ENCODE measurements at places on chromosomes 1 and 21. TPM values are rescaled to one million over a fixed set of nuclear protein-coding genes. Genes with fewer than 3 reads are reported as not detected.

- DNase-seq: no peak
Observed at GRCh38 chr1:214044438-214045214, 56.9 kb downstream of the PROX1 start.

DNA sequence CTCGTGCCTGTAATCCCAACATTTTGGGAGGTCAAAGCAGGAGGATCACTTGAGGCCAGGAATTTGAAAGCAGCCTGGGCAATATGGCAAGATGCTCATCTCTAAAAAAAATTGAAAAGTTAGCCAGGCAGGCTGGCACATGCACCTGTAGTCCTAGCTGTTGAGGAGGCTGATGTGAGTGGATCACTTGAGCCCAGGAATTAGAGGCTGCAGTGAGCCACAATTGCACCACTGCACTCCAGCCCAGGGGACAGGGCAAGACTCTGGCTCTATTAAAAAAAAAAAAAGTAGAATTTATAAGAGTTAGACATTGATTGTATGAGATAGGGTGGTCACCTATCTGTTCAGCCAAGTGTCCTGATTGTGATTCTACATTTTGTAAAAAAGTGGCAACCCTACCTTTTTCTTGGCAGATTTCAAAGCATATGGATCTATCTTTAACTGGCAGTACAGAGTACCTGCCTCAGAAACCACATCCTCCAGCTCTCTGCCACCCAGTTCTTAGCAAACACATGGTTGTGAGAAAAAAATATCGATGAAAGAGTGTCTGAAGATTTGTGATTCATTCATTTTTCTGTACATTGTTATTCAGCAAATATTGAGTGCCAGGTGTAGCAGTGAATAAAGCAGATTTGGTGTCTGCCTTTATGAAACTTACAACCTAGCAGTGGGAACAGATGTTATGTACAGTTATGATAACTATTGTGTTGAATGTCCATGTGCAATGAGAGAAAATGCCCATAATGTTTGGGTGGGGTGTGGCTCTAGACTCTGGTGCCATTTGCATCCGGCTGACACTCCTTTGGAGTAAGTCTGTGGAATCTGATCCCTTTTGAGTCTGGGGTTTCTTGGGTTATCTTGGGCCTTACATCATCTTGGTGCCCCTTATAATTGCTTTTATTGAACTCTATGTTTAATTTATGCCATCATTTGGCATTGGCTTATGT lies 82.5 kb downstream of the ST3GAL3 start:
- no peak for DNase-seq

- DNase-seq: no peak
Observed at GRCh38 chr1:184359909-184360308, 26.9 kb upstream of the C1orf21 start.

GRCh38 chr1:185376840-185377635 lies 60.0 kb upstream of the IVNS1ABP start:
- DNase-seq: no peak

DNA sequence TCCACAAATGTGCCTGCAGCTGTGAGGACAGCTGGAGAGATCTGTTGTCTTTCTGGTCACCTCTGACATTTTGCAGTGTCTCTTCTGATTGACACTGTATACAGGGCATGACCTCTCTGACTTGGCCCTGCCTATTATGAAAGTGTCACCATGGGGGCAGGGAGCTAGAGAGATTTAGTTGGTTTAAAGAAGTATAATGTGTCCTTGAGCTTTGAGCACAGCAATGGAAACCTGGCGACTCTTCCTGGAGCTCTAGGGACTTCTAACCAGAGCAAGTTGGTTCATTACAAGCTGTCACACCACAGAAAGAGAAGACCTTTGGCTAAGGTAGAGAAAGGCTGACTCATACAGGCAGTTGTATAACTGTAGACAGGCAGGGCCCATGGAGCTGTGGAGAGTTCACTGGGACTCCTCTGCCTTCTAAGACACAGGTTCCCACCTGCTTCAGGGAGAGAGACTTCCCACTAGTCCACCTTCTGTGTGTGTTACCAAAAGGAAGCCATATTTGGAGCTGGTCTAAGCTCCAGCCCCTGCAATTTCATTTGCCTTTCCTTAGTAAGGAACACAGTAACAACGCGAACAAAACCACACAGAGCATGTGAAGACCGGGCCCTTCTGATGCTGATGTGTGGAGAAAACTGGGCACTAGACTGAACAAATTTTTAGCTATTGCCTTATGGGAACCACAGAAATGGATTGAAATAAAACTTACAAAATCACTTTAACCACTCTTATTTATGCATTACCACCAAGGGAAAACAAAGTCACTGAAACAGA lies 90.5 kb upstream of the ADAR start:
- no peak for DNase-seq

- no peak for DNase-seq
Observed at GRCh38 chr1:40679165-40679953, 12.1 kb upstream of the NFYC start.

DNA sequence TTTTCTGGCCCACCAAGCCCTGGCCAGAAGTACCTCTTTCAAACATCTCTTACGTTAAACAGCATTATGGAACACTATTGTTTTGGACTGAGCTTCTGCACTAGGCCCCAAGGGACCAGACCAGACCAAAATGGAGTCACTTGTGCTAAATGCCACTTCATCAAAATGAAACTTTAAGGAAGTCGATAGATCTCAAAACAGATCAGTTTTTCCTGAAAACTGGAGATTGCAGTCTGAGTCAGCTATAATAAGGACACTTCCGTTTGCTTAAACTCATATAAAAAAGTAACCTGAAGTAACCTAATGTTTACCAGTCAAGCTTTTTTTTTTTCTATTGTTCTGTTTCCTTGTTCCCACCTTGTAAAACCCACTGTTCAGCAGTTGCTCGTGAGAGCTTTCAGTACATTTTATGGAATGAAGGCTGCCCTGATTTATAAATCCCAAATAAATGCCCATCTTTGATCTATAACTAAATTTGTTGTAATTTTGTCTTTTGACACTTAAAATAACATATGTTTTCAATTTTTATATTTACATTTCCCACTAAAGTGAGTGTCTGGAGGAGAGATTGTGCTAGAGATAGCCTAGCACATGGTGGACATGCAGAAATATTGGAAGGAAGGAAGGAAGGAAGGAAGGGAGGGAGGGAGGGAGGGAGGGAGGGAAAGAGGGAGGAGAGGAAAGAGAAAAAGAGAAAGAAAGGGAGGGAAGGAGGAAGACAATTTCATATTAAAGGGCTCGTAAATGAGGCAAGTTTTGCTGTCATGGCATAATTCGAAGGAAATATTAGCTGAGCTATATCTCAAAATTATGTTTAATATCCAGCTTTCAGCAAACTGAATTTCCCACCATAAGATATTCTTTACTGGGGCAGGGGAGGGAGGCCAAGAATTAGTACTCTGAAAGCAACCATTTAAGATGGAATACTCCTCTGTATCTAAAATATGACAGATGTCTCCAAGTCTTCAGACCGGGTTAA lies 77.0 kb upstream of the CXADR start:
- no peak for DNase-seq

DNA sequence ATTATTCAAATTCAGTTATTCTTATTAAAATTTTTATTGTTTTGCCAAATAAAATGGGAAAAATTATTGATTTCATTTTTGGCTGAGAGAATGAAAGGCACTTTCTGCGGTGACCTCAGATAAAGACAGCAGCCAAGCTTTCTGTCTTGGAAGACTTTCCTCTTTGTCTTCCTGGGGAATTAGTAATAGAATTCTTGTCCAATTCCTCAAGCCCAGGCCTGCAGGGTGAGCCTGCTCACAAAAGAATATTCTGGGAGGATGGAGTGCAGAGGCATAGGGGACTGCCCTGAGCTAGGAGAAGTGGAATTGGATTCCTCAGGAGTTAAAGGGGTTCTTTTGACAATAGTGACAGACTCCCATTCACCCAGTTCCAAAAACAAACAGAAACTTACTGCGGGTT lies 614.5 kb upstream of the ADGRL2 start:
- no peak for DNase-seq

DNA sequence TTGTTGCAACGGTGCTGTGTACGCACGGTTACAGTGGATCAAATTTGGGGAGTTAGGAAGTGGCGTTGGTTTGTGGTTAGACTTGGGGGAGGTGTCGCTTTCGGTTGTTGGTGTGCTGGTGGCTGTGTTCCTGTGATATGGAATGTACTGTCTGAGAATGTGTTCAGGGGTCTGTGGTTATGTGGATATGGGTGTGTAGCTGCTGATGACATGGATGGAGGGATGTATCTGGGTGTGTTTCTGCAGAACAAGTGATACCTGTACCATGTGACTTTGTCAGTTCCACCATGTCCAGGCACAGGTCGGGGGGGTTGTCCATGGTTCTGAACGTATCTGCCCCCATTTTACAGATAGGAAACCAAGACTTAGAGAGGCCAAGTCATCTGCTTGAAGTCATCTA lies 22.7 kb downstream of the PAX7 start:
- DNase-seq: no peak

- no peak for DNase-seq
Observed at GRCh38 chr1:42214447-42214871, 49.9 kb upstream of the GUCA2A start.

Gene RPE65
- not detected for total RNA-seq

Gene B3GALT5
- 23.8 TPM for total RNA-seq

Gene ITLN2
- 4.7 TPM for total RNA-seq

Gene ZYG11A
- total RNA-seq: 2.6 TPM
